ENCODE measurements at places on chromosomes 13 and 19. TPM values are rescaled to one million over a fixed set of nuclear protein-coding genes. Genes with fewer than 3 reads are reported as not detected.

GRCh38 chr19:4503132-4503824 lies 15.0 kb downstream of the PLIN4 start:
- H3K4me3 ChIP-seq = no peak overlapping the region
- H3K36me3 ChIP-seq = peaks cover 3% of the 10 kb centered on the region
- H3K27me3 ChIP-seq = no peaks in the 10 kb centered on the region
- DNase-seq = no peak
- H3K4me1 ChIP-seq = peaks cover 11% of the 10 kb centered on the region

DNA sequence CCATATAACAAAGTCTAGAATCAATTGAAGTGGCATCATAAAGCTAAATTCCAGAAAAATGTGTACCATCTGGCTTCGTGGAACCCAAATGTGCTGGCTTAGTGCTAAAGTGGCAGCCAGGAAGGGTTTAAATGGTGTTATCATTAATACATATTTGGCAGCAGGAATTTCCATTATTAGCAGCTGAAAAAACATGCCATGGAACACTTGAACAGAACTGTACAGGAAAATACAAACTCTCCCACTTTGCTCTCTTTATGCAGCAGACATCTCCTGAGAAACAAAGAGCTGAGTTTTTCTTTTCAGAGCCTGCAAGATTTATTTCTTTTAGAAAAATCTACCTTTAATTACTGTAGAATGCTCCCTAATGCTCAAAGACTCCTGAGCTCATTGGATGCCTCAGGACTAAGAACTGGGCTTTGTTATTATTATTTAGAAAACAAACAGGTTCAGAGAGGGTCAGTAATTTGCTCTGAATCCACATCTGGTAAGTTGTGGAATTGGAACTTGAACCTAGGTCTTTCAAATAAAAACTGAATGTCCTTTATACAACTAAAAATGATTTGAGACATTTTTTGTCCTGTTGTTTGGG lies 179.0 kb downstream of the LACC1 start:
- no peak overlapping the region for H3K4me3 ChIP-seq
- peaks cover 4% of the 10 kb centered on the region for H3K4me1 ChIP-seq
- no peaks in the 10 kb centered on the region for H3K36me3 ChIP-seq

S1PR5 gene
- total RNA-seq = 0.14 TPM

DNA sequence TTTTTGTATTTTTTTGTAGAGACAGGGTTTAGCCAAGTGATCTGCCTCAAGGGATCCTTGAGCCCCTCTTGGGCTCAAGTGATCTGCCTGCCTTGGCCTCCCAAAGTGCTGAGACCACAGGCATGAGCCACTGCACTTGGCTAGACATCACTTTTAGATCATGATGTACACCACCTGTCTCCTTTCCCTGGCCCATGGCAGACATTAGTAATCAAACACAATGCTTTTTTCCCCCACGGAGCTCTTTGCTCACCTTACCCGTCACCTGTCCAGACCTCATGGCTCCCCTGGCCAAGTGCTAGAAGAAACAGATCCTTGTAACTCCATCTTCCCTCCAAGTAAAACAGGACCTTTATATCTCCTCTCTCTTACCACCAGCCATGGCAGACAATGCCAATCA lies 18.4 kb downstream of the NUMBL start:
- H3K36me3 ChIP-seq = peaks cover 24% of the 10 kb centered on the region
- DNase-seq = no peak
- H3K27ac ChIP-seq = no peak overlapping the region
- no peaks in the 10 kb centered on the region for H3K27me3 ChIP-seq
- no peak overlapping the region for H3K4me3 ChIP-seq
- no peaks in the 10 kb centered on the region for H3K4me1 ChIP-seq

ZSCAN4 gene
- total RNA-seq = not detected

DNA sequence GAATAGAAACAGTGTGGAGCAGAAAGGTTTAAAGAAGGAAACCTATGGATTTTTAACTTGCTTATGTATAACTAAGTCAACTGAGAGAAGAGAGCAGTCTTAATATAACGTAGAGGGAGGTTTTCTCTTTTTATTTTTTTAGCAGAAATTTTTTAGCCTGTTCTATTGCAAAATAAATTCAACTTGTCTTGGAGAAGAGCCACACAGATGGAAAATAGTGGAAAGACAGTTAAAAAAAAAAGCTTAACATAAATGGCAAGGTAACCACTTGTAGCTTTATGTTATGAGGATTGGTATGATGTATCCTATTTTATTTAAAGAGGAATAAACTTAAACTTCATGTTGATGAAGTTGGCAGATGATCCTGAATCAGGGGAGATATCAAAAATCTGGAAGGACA lies 312.4 kb downstream of the SHISA2 start:
- peaks cover 14% of the 10 kb centered on the region for H3K4me1 ChIP-seq
- DNase-seq = no peak
- no peaks in the 10 kb centered on the region for H3K36me3 ChIP-seq
- no peak overlapping the region for H3K27ac ChIP-seq
- H3K4me3 ChIP-seq = no peak overlapping the region

WDR88 gene
- total RNA-seq = not detected

ACP5 gene
- total RNA-seq = 34.1 TPM

GARIN5A gene
- total RNA-seq = not detected

DNA sequence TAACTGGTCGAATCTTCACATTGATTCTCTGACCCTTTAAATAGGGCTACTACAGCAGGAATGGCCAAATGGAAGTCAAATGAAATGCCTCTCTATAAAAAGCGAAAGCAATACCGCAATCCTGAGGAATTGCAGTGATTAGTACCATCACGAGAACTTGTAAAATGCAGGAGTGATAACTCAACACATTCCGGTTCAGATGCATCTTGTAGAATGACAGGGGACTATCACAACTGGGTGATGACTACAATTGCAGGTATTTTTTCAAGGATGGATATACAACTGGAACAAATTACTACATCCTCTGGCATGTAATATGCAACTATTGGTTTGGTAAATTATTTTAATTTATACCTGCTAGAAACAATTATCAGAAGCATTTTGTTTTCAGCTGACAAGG lies 140.4 kb downstream of the PCDH20 start:
- H3K36me3 ChIP-seq = no peaks in the 10 kb centered on the region
- no peak overlapping the region for H3K4me3 ChIP-seq
- H3K27ac ChIP-seq = no peak overlapping the region
- H3K4me1 ChIP-seq = no peaks in the 10 kb centered on the region
- no peak for DNase-seq

All from activated CD8-positive, alpha-beta memory T cell treated with anti-CD3 and anti-CD28 coated beads, Interleukin-2, amount 10 ng/mL, durations not matched to agents 7 days and 5 days (primary cell).